ENCODE measurements at places on chromosomes 3 and 15.

GRCh38 chr3:18215639-18216038 lies 209.5 kb downstream of the SATB1 start:
- no peak for DNase-seq

DNA sequence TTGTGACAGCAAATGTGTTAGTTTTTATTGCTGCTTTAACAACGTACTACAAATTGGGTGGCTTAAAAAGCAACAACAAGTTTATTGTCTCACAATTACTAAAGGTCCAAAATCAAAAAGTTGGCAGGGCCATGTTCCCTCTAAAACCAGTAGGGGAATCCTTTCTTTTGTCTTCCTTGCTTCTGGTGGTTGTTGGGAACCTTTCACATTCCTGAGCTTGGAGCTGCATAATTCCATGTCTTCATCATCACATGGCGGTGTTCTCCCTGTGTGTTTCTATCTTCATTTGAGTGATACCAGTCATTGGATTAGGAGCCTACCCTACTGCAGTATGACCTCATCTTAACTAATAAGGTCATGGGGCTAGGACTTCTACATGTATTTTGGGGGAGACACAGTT lies 7.4 kb downstream of the SPRED1 start:
- DNase-seq: peak; percentile 50

- DNase-seq: no peak
Measured at GRCh38 chr3:59963676-59964075, 913.9 kb upstream of the CFAP20DC start.

GRCh38 chr3:117786349-117786748 lies 1076.8 kb downstream of the TUSC7 start:
- DNase-seq: peak; percentile 8

DNA sequence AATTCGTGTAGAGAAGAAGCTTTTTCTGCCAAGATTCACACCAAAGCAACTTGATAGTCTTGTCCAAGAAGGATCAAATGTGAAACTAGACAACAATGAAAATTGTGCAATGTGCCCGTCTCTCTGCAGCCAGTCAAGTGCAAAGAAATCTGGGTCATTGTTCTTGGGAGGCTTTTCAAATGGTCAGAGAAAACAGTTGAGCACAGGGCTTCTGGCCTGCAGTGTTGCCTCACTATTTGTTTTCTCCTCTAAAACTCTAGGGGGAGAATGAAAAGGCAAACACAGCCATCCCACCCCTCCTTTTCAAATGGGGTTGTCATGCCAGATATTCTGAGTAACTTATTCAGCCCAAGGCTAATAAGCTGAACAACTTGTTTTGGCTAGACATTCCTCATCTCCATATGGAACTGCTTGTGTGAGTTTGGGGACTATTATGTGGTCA lies 417.6 kb upstream of the CDIN1 start:
- DNase-seq: peak; percentile 91

DNA sequence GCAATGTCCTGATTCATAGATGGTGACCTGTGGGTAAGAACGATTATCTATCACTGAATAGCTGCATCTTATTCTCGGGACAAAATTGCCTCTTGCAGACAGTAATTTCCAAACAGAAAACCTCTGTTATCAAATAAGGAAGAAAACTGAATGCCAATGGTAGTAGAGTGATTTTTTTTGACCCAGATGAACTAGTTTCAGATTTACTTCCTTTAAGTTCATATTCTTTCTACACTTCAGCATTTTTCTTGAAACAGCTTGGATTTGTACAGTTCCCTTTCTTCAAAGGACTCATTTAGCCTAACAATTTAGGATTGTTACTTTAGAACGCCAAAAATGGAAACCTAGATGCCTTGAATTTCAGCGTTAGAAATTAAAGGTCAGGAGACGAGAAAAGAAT lies 14.6 kb downstream of the ETV5 start:
- no peak for DNase-seq

GRCh38 chr3:165641569-165642310 lies 195.5 kb downstream of the BCHE start:
- DNase-seq: no peak

- peak; percentile 30 for DNase-seq
Measured at GRCh38 chr3:36457667-36458066, 77.4 kb downstream of the STAC start.

DNA sequence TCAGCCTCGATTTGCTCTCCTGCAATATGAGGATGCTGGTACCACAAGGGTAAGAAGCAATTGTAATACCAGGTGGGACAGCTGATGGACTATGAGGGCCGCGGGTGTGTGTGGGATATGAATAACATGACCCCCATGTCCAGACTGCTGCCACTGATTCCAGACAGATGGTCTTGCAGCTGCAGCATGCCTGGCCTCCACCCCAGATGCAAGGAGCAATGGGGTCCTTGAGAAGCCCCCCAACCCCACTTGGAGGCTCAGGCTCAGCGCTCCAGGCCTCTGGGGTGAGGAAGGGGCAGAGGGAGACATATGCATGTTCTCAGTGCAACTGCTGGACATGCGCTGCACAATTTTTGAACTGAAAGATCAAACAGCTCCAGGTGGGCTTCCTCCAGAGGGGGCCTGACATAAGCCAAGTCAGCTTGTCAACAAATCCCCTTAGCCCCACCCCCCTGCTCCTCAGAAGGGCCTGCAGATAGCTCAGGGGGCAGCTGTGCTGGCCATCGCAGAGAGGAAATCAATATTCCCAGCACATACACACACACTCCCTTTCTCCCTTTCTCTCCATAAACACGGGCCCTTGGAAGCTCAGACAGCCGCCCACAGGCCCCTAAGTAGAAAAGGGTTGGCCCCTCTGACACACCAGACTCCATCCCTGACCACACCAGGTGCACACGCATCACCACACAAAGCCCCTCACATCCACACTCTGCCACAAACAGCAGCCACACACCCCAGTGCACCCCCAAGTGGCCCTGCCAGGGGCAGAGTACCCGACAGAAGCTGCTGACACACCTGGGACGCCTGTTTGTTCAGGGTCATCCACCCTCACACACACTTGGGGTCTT lies 107.0 kb downstream of the IQSEC1 start:
- no peak for DNase-seq

DNA sequence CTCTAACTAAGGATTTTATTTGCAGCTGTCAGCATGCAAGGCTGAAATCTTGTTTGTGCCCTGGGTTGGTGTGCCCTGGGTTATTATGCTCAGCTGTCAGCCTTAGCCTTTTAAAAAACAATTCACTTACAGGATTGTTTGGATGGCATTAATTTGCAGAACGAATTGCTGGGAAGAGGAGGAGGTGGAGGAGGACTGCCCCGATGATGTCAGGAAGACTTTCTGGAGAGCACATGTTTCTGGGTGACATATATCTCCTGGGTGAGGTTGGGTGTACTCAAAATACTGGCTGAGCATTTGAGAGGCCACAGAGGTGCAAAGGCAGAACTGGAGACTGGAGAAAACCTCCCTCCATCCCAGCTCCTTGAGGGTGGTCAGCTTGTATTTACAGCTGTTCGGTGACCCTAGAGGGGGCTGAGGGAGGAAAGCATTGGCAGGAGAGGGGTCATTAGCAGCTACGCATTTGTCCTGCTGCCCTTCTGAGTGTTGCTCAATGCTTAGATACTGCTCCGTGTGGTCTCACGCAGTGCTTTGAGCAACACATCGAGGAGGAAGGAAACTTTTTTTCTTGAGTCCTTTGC lies 59.8 kb upstream of the PSMD6 start:
- DNase-seq: peak; percentile 46

DNA sequence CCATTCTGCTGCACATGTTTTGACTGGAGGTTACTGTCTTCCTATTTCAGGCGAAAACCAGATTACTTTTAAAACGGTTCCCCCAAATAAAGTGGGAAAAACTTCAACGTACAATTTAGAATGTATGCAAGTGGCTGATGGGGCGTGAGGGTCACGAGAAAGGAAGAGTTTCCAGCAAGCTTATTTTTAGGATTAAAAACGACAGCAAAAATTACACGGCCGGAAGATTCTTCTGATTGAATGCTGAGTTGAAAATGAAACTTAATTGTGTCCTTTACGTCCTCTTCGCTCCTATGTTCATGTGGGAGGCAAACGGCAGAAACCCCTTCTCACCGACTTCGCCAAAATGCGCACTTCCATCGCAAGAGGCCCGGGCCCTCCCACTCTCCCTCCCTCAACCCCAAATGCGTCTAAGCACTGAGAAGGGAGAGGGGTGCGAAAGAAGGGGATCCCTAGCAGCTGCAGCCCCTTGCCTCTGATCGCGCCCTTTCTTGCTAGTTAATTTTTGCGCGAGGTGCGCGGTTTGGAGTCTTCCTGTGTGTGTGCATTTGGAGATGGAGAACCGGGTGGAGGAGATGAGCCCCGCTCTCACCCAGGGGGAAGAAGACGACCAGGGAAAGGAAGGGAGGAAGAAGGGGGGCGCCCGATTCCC lies 656 bp downstream of the CD47 start:
- peak; percentile 40 for DNase-seq

DNA sequence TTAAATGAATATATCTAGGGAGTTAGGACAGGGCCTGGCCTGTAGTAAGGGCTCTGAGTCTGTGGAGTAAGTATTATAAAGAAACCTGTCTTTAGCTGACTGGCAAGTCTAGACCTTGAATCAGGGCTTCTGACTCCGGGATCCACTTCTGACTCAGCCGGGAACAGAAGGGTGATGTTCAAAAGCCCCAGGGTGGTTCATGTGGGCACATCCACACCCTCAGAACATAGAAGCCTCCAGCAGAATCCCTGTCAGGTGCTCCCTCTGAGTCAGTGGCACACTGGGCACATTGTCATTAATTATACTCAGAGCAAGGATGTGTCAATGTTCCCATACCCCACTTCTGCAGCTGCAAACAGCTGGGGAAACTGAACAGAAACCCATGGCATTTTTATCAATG lies 26.7 kb upstream of the SNRK start:
- DNase-seq: no peak

GRCh38 chr3:58351920-58352319 lies 19.2 kb downstream of the PXK start:
- no peak for DNase-seq

GRCh38 chr3:191329654-191330529 lies at the start of gene UTS2B:
UTS2B (minus strand) TSS chr3:191330526; CDS start chr3:191282189, 48,337 bp downstream.
- peak; percentile 56 for DNase-seq

DNA sequence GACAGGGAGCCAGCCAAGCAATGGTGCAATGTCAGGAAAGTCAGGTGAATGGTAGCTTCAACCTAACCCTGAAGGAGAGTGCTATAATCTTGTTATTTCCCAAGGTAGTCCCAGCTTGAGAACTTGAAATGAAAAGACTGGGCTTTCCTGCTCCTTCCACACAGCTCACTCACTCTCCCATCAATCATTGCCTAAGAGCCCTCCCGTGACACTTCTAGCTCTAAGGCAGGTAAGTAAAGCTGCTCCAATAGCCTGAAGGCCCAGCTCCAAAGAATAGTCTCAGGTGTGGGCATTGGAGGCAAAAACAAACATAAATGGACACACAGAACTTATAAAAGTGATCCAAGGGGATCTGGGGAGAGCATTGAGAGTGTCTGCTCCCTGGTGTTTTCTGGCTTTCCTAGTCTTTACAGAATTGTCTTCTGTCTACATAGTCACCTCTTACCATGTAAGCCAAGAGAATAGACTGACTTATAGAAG lies 63.1 kb upstream of the TBC1D5 start:
- no peak for DNase-seq

DNA sequence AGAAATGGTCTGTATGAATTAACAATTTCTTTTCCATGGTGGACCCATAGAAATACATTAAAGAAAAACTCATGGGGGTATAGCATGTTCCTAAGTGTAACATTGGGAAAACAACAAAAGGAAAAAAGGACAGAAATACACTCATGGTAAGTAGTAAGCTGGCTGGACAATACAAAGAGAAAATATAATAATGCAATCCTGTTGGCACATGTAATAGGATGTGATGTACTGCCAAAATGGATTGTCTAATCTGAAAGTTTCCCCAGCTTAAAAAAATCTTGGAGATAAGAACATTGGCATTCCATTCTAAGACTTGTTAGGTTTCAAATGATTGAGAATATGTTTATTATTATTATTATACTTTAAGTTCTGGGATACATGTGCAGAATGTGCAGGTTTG lies 128.1 kb downstream of the MBNL1 start:
- no peak for DNase-seq

- no peak for DNase-seq
Measured at GRCh38 chr3:45309876-45310275, 78.5 kb upstream of the LARS2 start.

DNA sequence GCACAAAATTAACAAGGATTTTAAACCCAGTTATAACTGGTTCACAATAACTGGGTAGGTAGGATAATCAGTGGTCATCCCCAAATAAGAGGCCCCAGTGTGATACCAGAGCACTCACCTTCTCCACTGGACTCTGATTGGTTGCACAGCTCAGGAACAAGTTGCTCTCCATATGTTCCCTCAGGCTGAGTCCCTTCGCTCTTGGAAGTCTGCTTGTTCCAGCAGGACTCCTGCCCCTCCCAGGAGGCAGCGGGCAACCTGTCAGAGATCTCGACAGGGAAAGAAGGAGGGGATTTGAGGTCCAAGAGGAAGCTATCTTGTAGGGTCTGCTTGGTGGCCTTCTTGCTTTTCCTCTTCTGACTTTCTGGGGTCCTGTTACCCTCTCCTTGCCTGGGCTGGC lies 51.6 kb upstream of the HEG1 start:
- DNase-seq: no peak

DNA sequence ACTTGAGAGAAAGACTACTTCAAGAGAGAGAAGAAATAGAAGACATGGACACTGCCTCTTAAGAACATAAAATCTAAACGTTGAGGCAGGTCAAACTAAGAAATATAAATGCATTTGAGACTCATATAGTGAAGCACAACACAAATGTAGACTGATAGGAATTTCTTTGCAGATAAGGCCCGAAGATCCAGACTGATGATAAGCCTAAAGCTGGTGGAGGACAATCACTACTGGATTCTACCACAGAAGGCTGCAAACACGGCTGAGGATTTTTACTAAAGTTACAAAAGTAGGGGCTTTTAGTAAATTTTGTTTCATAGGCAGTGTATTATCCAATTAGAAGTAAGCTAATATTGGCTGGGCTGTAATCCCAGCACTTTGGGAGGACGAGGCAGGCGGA lies 278.3 kb downstream of the RAP2B start:
- DNase-seq: no peak

- DNase-seq: no peak
Measured at GRCh38 chr3:152377184-152377570, 108.4 kb downstream of the MBNL1 start.

- no peak for DNase-seq
Measured at GRCh38 chr3:63354160-63354559, 76.1 kb downstream of the SYNPR start.

DNA sequence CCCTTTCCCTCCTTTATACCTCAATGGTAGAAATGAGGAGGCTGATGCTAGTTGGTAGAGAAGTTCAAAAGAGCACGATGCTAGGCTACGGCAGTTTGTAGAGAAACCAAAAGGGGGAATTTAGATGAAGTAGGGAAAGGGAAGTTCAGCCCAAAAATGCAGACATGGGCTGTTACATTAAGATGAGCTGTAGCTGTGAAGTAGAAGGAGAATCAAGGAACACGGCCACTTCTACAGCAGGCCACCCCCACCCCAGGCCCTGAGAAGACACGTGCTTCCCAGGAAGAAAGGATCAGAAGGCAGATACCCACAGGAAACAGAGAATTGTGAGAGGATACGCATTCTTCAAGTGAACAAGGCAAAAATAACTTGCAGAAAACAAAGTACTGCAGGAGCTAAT lies 2.1 kb upstream of the PARP14 start:
- DNase-seq: no peak

All from AG10803 (cell line).